ENCODE measurements at places on chromosomes 3 and 15.

DNA sequence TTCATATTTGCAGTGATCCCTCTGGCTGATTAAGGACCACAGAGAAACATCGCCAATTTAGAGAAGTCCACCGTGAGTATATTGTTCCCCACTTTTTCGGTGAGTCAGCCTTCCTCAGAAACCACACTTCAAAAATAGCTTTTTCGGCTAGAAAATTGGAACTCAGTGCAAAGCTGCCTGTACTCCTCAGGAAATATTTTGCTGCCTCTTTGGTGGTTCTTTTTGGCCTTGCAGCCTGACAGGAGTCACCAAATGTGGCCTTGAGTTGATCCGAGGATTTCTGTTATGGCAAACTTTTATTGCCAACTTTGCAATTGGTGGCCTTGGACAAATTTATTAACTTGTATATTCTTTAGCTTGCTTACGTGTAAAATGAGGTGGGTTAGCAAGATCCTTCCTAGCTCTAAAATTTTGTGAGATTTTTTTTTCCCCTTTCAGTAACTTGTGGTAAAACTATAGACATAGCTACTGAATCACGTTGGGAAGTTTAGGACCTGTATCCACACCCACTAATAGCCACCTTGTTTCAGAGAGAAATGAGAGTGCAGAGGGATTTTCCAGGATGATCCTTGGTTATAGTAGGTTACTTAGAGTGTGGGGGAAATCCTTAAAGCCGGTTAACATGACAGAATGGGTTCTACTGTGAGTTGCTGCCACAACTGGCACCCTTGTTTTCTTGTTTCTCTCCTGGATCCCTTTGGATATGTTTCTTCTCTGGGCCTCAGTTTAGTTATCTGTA is 9.9 kb downstream of the ARL6IP5 start:
- DNase-seq = no peak

GRCh38 chr3:65666448-65667091 is 372.1 kb downstream of the MAGI1 start:
- DNase-seq = peak; percentile 71

GRCh38 chr15:57227166-57227565 is 149.1 kb upstream of the CGNL1 start:
- no peak for DNase-seq

DNA sequence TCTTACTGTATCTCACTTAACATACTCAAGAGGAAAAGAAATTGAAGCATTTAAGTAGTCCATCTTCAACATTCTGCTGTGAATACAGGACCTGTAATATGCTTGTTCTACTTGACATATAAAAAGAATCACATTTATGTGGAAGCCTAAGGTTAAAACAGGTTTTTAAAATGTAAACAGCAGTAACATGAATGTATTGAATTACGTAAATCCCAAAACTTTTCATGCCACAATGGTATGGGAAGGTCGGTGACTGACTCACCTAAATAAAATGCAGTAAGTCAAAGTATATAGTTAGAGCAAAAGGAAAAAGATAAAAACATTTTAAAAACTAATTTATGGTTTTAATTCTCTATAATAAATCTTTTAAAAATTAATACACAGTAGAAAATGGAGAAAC is 115.7 kb upstream of the TJP1 start:
- DNase-seq = peak; percentile 70

GRCh38 chr3:188286087-188286513 is 132.1 kb downstream of the LPP start:
- peak; percentile 98 for DNase-seq

GRCh38 chr15:55267401-55268175 is 22.0 kb downstream of the RAB27A start:
- no peak for DNase-seq

DNA sequence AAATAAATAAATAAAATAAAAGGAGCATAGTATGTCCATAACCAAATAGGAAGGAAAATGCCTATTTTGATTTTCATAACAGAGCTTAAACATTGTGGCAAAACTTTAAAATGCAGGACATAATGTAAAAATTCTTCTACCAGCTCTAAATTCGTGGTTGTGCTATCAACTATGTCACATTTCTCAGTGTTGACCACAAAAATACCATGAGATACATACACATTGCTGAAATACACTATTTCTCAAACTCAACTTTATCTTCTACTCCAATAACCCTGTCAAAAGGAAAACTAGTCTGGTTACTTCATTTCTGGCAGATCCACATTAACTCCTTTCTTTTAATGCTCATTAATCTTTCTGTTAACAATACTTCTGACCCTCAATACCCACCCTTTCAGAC is 523.2 kb downstream of the FHIT start:
- DNase-seq = no peak

- DNase-seq = no peak
Measured at GRCh38 chr3:77605865-77606264, 566.0 kb downstream of the ROBO2 start.

DNA sequence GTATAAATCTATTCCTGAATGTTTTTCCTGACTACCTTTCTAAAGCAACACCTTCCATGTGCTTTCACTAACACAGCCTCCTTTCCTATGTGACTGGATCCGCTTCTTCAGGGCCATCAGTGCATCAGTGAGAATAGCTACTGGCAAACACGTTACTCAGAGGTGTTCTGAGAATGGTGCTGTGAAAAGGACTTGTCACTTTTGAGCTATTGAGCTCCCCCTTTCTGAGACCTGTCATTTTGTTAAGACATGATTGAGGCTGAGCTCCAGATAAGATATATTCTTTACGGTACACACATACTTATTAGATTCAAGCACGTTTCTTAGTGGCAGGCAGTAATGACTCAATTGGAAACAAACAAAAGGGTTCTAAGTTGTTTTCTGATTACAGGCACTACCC is 45.0 kb upstream of the ADCY5 start:
- no peak for DNase-seq

- DNase-seq = no peak
Measured at GRCh38 chr3:129616291-129616690, 9.8 kb upstream of the PLXND1 start.

GRCh38 chr15:95405447-95405846 is 925.1 kb upstream of the NR2F2 start:
- no peak for DNase-seq

- DNase-seq = no peak
Measured at GRCh38 chr3:111218615-111219014, 147.0 kb downstream of the NECTIN3 start.

DNA sequence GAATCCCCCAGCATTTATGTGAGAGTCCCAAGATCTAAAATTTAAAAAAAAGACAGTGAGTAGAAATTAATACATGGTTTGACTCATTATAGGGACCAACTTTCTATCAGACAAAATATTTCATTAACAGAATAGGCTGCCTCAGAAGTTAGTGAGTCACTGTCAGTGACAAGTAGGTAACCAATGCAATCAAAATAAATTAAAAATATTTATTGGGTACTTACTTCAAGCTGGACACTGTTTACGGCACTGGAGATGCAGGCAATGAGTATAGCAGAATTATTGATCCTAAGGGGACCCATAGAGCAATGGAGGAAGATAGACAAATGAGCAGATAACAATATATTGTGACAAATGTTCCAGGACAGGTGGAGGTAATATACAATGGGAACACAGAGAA is 135.6 kb upstream of the BCL6 start:
- no peak for DNase-seq

GRCh38 chr15:52760562-52760961 is 29.6 kb downstream of the ONECUT1 start:
- no peak for DNase-seq

- no peak for DNase-seq
Measured at GRCh38 chr15:44096596-44096995, 98.5 kb downstream of the FRMD5 start.

DNA sequence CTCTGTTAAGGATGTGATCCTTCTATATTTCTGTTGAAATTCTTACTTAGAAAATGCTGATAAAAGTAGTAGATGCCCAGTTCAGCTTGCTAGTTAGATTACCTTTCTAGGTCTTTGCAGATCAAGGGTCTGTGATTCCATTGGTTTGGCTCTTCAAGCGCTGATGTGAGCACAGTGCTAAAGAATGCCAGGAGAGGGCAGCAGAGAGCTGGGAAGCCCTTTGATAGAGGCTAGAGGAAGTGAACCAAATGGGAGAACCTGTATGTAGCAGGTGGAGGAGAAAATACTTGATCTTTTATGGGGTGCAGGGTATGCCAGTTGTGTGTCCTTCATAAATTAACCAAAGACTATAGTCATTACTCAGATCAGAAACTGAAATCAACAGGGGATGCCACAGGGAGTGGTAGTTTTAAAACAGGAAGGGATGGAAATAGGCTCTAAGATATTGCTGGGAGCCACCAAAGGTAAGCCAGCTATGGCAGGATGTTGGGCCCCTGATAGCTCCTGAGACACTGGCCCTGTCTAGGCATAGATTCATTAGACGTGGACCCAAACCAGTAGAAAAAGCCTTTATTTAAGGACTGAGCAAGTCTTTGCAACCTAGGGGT is 677.4 kb downstream of the SQOR start:
- peak; percentile 39 for DNase-seq

GRCh38 chr15:28904541-28905315 is 19.0 kb downstream of the APBA2 start:
- no peak for DNase-seq

GRCh38 chr15:51536965-51537574 is 85.5 kb downstream of the DMXL2 start:
- DNase-seq = no peak

DNA sequence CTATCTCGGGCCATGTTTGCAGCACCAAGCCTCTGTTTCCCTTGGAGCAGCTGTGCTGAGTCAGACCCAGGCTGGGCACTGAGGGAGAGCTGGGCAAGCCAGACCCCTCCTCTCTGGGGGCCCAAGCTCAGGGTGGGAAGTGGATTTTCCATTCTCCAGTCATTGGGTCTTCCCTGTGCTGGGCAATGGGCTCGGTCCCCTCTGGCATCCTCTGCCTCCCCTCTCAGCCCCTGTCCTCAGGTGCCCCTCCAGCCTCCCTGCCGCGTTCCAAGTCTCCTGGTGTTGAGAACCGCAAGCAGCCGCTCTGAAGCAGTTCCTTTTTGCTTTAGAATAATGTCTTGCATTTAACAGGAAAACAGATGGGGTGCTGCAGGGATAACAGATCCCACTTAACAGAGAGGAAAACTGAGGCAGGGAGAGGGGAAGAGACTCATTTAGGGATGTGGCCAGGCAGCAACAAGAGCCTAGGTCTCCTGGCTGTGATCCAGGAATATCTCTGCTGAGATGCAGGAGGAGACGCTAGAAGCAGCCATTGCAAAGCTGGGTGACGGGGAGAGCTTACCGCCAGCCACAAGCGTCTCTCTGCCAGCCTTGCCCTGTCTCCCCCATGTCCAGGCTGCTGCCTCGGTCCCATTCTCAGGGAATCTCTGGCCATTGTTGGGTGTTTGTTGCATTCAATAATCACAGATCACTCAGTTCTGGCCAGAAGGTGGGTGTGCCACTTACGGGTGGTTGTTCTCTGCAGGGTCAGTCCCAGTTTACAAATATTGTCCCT is 1.2 kb downstream of the RHO start:
- no peak for DNase-seq

DNA sequence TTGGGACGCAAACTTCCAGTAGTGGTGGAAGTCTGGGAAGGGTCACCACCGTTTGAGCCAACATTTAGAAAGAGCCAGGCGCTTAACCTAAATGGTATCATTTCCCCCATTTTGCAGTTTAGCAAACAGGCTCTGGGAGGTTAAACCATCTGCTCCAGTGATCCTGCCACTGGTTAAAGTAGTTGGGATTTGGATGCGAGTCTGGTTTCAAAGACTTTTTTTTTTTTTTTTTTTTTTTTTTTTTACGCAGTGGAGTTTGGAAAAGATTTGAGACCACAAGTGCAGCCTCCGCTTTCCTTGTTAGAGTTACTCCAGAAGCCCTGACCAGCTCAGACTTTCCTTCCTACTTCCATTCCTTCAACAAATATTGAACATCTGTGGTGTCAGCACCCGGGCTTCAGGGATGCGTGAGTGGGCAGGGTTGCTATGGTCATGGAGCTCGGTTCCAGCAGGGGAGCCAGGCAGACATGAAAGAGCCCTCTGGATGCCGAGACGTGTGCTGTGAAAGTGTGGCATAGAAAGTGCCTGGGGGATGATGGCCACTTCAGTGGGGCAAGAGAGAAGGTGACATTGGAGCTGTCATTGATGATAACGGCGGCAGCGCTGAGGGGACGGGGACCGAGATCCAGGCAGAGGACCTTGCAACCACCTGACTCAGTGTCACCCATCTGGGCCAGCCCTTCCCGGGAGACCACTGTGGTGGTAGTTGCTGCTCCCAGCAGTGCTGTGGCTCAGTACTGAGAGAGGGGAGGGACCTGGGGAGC is 1.1 kb upstream of the RNU6-1 start:
- no peak for DNase-seq

DNA sequence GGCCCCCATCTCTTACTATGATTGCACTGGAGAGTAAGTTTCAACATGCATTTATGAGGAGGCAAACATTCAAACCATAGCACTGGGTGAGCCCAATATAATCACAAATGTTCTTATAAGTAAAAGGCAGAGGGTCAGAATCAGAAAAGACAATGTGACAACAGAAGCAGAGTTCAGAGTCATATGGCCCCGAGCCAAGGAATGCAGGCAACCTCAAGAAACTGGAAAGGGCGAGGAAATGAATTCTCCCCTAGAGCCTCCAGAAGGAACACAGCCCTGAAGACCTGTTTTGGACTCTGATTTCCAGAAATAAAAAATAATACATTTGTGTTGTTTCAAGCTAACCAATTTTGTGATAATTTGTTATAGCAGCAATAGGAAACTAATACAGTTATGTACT is 81.3 kb upstream of the ABI3BP start:
- DNase-seq = no peak

DNA sequence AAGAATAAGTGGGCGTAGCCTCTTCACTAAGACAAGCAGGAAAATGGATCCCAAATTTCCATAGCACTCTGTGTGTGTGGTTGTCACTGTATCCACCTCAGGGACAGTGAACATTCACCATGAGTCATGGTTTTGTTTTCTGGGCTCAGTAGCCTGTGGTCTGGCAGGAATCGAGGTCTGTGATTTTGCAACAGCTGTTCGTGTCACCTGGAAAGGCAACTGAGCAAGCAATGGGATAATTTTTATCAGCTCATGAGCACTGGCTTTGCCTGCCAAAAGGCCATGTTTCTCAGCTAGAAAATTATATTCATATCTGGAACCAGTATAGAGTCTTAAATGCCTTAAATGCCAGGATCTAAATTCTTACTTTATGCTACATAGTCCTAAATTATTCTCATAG is 60.9 kb downstream of the STRIT1 start:
- DNase-seq = peak; percentile 80

- no peak for DNase-seq
Measured at GRCh38 chr15:92047900-92048299, 194.4 kb downstream of the SLCO3A1 start.

GRCh38 chr3:86987421-86987715 is 3.6 kb downstream of the VGLL3 start:
- no peak for DNase-seq

- no peak for DNase-seq
Measured at GRCh38 chr15:38768970-38769369, 204.4 kb upstream of the RASGRP1 start.
